ENCODE measurements at places on chromosomes 5 and 9. TPM values are rescaled to one million over a fixed set of nuclear protein-coding genes. Genes with fewer than 3 reads are reported as not detected.
A peak's percentile ranks its signal among the peaks of the same experiment; 100 is the strongest.

The BAAT gene
- polyA plus RNA-seq, result 0.28 TPM

The CRHBP gene
- polyA plus RNA-seq, result 0.44 TPM

The EIF4E1B gene
- polyA plus RNA-seq, result 0.08 TPM

The ARHGEF28 gene
- 12.9 TPM for polyA plus RNA-seq

The SHLD3 gene
- 5.0 TPM for polyA plus RNA-seq

DNA sequence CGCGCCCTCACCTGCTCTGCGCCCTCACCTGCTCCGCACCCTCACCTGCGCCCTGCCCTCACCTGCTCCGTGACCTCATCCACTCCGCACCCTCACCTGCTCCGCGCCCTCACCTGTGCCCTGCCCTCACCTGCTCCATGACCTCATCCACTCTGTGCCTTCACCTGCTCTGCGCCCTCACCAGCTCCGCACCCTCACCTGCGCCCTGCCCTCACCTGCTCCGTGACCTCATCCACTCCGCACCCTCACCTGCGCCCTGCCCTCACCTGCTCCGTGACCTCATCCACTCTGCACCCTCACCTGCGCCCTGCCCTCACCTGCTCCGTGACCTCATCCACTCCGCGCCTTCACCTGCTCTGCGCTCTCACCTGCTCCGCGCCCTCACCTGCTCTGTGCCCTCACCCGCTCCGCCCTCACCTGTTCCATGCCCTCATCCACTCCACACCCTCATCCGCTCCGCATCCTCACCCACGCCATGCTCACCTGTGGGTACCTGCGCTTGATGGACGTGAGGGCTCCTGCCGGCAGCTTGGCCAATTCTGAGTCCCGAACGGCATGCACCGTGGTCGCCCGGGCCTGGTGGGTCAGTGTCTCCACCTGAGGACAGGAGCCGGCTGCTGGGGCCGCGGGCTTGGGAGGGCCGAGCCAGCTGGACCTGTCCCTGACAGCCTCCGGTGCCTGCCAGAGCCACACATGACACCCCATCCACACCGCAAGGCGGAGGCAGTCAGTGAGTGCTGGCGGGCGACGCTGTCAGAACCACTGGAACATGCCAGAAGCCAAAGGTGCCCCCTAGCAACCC, 35.6 kb upstream of the NSMF start:
- DNase-seq, result no peak

GRCh38 chr5:102040326-102040725, 255.8 kb downstream of the SLCO4C1 start:
- DNase-seq, result no peak

DNA sequence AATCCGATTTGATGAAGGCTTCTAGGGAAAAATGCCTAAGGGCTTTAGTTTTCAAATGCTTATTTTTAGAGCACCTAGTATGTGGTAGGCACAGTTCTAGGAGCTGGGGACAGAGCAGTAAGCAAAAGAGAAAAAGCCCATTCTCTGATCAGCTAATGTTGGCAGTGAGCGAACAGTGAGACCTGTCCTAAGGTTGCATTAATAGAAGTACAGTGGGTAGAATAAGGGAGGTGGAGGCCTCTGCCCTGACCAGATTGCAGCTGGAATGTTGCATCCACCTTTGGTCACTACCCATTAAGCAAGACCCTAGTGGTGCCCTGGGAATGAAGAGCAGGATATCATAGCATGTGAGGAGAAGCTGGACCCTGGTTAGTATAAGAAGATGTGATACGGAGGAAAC, 20.1 kb downstream of the IL9 start:
- DNase-seq, result no peak

DNA sequence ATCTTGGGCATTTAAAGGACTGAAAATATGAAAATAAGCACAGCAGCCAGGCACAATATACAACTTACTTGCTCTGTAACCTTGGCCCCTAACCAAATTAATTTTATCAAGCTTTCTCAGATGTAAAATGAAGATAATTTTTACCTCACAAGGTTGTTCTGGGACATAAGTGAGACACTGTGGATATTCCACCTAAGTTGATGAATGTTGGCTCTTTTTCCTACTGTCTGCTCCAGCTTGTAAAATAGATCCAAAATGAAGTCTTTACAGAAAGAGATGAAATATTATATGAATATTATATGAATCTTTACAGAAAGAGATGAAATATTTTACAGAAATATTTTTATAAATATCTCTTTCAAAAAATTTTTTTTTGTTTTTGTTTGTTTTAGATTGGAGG, 270.1 kb downstream of the DNAH5 start:
- DNase-seq, result no peak

DNA sequence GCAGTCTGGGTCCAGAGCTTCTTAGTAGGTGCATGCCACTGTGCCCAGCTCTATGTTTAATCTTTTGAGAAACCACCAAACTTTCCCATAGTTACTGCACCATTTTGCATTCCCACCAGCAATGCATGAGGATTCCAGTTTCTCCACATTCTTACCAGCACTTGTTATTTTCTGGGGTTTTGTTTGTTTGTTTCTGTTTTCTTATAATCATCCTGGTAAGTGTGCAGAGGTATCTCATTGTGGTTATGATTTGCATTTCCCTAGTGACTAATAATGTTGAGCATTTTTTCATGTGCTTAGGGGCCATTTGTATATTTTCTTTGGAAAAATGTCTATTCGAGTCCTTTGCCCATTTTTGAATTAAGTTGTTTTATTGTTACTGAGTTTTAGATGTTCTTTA, 11.4 kb downstream of the FOXE1 start:
- DNase-seq, result no peak

DNA sequence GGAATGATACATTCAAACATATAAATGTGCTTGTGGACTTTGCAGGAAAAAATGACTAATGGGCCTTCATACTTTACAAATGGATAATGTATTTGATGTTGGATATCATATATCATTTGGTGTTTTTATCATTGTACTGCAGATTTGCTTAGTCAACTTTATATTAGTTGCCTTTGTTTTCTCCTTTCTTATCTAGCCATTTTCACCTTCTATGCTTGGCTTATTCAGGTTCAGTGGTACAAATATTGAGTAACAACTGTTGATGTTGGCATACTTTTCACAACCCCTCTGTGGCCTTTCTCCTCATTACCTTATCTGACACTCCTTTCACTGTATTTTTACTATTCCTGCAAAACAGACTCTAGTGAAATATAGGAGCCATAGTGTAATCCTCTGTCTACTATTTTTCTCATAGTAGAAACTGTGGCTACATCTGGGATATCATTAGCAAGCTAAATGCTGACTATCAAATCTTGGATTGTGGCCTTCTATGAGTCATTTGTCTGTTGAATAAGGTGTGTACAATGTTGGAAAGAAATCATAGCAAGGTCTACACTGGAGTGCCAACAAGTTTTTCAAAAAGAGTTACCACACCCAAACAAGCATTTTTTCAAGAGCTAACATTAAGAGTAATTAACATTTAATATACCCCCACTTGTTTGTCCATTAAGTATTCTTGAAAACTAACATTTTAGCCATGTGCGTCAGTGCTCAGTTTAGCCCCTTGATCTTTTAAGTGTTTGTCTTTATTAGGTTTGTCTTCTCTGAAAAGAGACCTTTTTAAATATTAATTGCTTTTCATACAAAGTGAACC, 330.1 kb downstream of the ADGRV1 start:
- DNase-seq, result no peak

DNA sequence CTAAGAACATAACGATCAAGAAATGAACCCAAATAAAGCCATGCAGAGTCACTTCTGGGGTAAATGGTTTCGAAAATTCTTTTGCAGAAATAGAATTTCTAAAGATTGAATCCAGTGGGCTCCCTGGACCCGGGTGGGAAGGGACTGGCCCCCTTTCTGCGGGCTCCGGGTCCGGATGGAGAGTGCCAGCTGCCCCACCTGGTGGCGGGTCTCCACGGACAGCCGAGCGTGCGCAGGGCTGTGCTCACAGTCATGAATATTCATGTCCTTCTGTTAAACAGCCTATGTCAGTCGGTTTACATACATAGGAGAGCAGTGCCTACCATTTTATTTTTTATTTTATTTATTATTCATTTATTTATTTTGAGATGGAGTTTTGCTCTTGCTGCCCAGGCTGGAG, 4.7 kb upstream of the PPP1R26 start:
- DNase-seq, result peak; percentile 33

DNA sequence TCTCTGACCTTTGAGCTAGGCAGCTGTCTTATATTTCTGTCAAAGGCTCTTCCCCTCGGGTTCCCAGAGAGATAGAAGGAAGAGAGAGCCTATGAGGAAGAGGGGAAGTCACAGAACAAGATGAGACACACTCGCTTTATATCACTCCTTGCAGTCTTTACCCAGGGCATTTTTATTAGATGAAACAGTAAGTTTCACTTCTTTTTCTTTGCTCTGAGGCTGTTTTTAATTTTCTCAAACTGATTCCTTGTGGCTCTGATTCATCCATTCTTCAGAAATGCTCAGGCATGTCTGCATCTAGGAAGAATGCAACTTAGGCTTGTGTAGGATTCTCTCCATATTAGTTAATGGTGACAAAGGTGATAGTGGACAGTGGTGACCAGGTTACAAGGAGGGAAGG, 132.9 kb upstream of the CHD1 start:
- DNase-seq, result no peak
